ENCODE measurements at places on chromosomes 5 and 9. TPM values are rescaled to one million over a fixed set of nuclear protein-coding genes. Genes with fewer than 3 reads are reported as not detected.

- no peak for DNase-seq
These were observed 306.8 kb downstream of the SPOCK1 start for GRCh38 chr5:137192293-137192743.

GRCh38 chr5:132058646-132059042, 1.8 kb upstream of the IL3 start:
- DNase-seq, result no peak

DNA sequence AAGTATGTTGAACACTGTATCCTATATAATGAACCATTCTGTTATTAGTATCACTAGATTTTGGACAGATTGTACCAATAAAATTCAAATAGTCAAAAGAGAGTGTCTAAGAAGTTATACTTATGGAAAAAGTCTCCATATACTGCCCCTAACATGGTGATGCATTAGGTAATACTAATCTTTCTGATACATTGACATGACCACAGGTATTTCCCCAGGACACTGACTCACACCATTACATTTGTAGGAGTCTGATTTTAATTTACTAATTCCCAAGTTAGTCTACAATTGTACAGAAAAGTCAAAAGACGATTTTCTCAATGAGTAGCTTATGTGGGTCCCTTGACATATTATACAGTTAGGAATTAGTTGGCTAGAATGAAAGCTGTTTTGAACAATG, 593.8 kb downstream of the ISL1 start:
- DNase-seq, result no peak

TMEM252 gene
- polyA plus RNA-seq, result 3.4 TPM

GRCh38 chr5:68739752-68740151, 354.1 kb upstream of the SLC30A5 start:
- no peak for DNase-seq

ARHGEF37 gene
- 6.9 TPM for polyA plus RNA-seq

DNA sequence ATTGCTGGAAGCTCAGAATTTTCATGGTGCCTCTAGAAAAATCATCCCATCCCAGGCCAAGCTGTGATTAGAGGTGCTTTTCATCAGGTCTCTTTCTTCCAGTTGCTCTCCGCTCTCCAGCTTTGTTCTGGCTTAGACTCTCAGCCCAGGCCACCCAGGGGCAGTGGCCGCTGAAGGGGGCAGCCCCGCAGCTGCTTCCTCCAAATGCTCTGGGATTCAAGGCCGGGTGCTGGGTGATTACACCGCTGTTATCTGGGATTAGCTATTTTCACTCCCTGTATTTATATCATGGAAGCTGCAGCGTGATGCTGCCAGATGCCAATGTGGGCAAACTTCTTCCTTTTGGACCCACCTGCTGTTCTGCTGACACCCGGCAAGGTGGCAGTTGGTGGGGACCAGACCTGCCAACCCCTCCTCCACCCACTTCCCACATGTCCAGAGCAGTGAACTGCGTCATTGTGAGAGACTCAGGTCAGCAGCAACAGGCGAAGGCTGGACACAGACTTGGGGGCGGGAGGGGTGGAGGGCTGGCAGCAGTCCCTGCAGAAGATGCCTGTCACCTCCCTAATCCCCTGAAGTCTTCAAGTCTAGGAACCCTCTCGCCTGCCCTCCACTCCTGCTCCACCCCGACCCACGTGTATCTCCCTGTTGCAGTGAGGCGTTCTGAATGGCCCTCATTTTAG, 33.9 kb upstream of the NKX2-5 start:
- DNase-seq, result no peak

DNA sequence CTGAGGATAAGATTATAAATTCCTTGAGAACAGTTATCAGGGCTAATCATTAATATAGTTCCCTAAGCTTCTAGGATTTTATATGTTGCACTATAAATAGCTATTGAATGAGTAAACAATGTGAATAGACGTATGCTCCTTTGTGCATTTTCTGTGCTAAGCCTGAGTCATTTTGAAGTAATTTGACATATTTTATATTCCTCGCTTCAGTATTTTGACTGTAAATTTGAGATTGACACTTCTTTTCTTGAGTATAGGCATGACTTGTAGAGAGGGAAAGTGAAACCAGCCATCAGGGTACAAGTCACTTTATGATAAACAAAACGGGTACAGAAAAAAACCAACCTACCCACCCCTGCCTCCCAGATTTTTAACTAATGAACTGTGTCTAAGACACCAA, 367.7 kb upstream of the PRR16 start:
- no peak for DNase-seq

DNA sequence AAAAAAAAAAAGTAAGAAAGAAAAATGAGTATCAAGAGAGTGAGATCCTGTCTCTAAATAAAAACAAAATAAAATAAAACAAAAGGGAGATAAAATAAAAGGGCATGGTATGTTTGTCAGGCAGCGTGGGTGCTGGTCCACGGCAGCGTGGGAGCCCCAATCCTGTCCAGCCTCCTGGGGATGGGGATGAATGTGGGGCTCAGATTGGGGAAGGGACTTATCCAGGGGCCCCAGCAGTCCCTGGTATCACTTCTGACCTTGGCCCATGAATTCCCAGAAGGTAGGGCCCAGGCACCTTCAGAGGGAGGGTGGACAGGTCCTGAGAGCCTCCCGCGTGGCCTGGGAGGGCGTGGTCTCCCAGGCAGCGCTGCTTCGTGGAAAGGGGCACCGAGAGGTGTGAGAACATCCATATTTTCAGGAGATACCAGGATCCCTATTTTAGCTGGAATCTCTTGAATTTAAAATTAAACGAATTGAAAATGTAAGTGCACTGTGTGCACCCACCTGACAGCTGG, 71.2 kb downstream of the ZNF354C start:
- no peak for DNase-seq

ARID3C gene
- polyA plus RNA-seq, result not detected

GRCh38 chr5:82551840-82552385, 273.8 kb upstream of the RPS23 start:
- DNase-seq, result peak; percentile 33

DNA sequence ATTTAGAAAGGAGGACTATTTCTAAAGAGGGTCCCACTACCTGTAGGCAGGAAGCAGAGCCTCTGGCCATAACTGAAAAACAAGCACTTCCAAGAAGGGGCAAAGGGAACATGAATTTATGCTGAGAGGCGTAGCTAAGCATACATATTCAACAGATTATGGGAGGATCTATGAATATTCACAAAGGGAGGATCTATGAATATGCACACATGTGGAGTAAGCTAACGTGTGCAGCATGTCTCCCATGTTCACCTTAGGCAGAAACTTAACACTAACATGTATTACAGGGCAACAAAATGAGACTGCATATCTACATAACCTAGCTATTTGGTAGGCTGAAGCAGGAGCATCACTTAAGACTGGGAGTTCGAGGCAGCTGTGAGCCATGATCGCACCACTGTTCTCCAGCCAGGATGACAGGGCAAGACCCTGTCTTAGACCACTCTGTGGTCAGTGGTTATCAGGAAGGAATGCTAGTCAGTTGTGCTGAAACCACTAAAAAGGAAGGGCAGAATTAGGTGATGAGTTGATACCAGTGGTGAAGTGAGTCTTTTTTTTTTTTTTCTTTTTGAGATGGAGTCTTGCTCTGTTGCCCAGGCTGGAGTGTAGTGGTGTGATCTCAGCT, 20.8 kb downstream of the FXN start:
- no peak for DNase-seq

- DNase-seq, result no peak
These were observed 108.9 kb upstream of the LHFPL2 start for GRCh38 chr5:78757269-78758053.
